Omental fat pad (tissue), 4 donors: ENCODE measurements at places on chromosomes 6 and 20.

GRCh38 chr6:121837545-121838229 lies 402.2 kb downstream of the GJA1 start:
- DNase-seq: no peak

DNA sequence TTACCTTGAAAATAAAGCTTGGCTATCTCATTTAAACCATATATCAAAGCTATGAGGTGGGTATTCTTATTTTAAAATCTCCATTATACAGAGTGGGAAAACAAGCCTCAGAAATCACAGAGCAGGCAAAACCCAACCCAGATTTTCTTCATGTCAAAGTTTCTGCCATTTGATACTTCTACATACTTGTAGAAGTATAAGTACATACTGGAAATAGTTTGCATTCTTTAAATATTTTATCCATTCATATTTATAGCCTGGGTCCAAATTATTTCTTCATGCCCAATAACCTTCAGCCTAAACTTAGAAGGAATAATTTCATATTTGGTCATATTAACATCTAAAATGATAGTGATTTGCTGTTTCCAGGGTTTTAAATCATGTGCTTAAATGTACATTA lies 61.8 kb downstream of the MLIP start:
- DNase-seq: no peak

DNA sequence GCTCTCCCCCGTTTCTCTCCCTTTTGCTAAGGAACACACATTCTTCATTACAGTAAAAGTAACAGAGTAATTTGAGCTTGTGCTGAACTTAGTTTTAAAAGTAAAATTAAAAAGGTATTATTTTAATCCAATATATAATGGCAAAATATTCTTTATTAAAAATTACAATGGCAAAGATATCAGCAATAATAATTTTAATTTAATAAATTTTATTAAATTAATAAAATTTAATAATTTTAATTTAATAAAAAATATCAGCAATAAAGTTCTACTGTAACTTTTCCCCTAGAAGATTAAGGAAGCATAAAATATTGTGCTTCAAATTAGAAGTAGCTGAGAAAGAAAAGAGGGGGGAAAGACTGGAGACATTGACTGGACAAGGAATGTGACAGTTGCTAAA lies 32.5 kb downstream of the DSE start:
- DNase-seq: no peak

GRCh38 chr20:54619181-54619580 lies 143.8 kb downstream of the DOK5 start:
- no peak for DNase-seq

GRCh38 chr6:80478030-80478429 lies 371.6 kb downstream of the BCKDHB start:
- no peak for DNase-seq

- no peak for DNase-seq
These were observed 95.8 kb downstream of the RNF182 start for GRCh38 chr6:14020551-14020950.

DNA sequence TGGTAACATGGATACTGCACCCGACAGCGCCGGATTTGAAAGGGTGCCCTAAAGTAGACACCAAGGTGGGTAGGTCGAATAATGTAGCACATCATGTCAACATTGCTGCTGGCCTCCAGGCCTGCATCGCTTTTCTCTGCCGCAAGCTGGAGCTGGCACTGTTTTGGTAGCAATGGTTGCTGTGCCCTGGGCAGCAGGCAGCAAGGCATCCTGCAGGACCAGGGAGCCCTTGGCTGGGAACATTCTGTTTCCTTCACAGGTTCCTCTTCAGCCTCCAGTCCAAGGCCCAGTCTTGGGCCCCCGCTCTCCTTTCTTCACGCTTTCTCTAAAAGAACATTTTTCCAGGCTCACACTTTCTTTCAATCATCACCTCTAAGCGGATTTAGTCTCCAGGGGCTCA lies 365.8 kb upstream of the JARID2 start:
- no peak for DNase-seq

- DNase-seq: no peak
These were observed 10.1 kb downstream of the CD164 start for GRCh38 chr6:109372130-109372529.

- no peak for DNase-seq
These were observed 162.4 kb downstream of the FRK start for GRCh38 chr6:115898246-115898645.

- DNase-seq: no peak
These were observed 6.0 kb upstream of the PTCHD4 start for GRCh38 chr6:48116699-48117645.

GRCh38 chr20:1075616-1076015 lies 42.8 kb upstream of the PSMF1 start:
- no peak for DNase-seq

DNA sequence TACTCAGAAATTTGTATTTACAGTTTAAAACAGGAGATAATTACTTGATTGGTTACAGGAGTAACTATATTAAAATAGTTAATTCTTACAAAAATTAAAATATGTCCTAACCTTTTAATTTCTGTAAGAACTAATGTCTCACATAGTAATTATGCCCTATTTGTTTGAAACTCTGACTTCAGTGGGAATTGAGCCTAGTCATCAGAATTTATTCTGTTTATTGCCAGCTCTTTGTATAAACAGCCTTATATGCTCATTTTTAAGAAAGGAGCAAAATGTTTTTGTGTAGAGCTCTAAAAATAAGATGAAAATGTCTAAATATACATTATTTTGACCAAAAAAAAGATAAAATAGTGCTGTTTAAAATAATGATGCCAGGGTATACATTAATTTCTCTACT lies 21.5 kb downstream of the TRMT11 start:
- no peak for DNase-seq

DNA sequence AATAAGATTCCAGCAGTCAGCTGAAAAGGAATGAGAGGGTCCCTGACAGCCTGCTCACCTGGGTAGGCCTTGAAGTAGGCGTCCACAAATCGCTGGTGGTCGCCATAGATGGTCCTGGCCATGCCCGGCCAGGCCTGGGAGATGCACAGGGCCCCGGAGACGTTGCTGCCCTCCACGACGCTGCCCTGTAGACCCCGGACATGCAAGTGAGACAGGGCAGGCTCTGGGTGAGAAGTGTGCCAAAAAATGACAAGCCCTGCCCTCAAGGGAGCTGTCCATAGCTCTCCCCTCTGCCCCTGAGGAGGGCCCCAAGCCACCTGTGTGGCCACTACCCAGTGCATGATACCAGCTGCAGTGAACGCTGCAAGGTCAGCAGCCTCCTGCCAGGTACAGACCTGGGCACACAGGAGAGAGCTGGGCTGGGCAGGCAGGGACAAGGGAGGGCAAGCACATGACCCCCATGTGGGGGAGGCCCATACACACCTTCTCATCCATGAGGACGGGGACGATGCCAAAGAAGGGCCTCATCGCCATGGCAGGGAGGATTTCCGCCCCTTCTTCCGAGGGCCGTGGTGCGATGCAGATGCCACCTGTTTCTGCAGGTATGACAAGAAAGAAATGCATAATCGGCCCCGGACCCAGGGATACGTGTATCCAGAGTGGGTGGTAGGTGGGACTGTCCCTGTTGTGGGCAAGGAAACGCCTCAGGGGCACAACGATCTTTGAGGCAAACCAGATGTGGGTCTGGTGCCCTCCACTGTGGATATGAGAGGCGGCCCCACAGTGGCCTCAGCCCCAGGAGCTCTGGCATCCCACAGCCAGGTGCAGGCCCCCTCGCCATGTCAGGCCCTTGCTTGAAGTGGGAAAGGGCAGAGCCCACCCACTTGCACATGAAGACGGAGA lies 21.2 kb upstream of the APMAP start:
- DNase-seq: no peak

DNA sequence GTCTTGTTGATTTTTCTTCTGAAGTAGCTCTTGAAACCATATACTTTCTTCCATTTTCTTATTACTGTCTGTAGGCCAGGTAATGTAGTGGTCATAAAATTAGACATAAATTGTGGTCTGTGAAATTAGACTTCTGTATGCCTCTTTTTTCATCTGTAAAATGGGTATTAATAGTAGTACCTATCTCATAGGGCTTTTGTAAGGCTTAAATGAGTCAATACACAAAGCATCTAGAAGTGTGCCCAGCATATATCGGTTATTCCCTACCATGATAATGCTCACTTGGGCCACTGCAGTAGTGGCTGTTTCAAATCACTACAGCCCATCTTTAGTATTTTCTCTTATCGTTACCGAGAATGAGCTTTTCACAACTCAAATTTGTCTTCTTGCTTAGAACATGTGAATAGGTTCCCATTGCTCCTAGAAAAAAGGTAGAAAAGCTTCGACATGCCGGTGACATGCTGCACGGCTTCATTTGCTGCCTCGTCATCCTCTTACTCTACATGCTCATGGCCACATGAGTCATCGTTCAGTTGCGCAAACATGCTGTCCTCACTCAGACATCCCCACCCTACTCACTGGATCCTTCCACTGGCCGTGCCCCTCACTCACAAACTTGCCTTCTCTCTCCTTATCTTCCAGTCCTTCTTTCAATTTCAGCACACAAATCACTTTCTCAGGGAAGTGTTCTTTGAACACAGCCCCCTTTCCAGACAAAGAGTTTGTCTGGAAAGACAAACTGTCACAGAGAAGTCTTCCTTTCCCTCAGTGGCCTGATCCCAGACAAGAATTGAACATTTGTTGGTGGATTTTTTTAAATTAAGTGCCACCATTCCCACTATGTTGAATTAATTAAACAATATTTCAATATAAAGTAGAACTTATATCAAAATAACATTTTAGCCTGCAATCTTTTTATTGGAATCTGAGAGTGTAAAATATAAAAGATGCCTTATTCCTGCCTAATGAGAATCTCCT lies 32.2 kb upstream of the ERVFRD-1 start:
- DNase-seq: peak; percentile 82

DNA sequence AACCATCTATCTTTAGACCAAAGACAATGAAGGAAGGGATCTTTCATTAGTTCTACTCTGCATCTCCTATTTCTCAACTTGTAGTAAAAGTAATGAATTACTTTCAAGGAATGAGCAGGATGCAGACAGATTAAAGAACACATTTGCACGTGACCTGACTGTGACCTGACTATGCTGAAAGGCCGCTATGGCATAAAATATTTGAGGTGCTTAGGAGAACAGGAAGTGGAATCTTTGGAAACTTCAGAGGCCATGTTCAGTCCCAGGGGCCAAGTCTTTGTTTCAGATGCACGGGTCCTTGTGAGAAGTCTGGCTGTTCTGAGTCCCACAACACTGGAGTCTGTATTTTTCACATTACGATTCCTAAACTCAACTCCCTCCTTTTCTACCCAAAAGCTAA lies 41.0 kb downstream of the NINL start:
- DNase-seq: no peak

DNA sequence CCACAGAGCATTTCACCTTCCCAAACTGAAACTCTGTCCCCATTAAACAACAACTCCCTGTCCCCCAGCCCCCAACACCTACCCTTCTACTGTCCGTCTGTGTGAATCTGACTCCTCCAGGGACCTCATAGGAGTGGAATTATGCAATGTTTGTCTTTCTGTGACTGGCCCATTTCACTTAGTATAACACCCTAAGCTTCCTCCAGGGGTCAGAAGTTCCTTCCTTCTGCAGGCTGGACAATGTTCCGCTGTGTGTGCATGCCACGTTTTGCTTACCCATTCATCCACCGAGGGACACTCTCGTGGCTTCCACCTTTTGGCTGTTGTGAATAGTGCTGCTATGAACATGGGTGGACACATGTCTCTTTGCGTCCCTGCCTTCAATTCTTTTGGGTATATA lies 37.6 kb upstream of the MPC1 start:
- DNase-seq: no peak

DNA sequence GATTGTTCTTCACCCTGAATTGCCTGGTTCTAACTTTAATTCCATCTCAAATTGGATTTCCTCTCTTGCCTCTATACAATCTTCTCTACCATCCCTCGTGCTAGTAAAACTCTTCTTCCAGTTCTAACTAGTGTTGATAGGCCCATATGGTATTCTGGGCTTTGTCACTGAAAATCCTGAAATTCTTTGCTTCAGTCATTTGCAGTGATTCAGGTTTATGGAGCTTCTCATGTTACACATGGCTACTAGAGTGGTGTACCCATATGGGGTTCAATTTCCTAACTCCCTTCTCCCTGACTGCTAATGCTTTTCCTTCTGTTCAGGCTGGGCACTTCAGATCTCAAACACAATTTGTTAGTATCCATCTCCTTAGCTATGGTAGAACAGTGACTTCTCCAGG lies 956.6 kb downstream of the KIF16B start:
- no peak for DNase-seq

- DNase-seq: no peak
These were observed 110.1 kb upstream of the HS3ST5 start for GRCh38 chr6:114452785-114453401.

- DNase-seq: no peak
These were observed 11.6 kb upstream of the PRND start for GRCh38 chr20:4710106-4710475.

DNA sequence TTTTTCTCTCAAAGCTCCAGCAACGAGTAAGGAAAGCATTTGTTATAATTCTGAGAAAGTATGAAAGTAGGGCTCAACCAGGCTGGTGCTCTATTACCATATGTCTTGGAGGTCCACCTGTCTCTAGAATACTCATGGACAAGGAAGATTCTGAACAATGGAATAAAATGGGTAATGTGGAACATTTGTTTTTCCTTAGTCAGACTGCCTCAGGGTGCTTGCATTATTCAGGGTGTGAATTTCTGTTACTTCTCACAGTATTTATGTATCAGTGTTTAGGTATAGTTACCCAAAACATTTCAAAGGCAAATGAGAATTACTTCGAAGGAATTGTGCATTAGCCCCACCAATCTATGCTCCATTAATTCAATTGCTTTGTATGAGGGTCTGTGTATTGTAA lies 586.2 kb upstream of the CITED2 start:
- no peak for DNase-seq

DNA sequence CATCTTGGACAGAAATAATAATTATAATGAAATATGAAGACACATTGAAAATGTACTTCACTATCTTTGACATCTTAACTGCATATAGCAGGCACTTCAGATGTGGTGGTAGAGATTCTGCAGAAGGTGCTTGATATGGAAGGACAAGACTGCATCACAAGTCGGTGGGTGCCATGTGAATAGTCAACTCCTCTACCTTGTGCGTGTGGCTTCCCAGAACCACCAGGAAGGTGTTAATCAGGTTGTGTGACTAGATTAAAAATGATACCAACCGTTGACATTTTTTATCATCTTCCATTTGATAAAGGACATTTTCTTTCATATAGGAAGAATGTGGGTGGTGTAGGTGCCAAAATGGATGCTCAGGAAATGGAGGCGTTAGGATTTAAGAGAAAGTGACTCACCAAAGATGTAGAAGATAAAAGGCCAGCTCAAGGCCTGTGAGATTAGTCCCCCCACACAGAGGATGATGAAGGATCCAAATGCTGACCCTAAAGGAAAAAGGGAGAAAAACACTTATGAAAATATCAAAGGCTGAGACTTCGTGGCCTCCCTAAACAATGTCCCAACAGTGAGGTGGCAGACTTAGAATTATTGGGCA lies 12.3 kb downstream of the SLC17A2 start:
- no peak for DNase-seq

DNA sequence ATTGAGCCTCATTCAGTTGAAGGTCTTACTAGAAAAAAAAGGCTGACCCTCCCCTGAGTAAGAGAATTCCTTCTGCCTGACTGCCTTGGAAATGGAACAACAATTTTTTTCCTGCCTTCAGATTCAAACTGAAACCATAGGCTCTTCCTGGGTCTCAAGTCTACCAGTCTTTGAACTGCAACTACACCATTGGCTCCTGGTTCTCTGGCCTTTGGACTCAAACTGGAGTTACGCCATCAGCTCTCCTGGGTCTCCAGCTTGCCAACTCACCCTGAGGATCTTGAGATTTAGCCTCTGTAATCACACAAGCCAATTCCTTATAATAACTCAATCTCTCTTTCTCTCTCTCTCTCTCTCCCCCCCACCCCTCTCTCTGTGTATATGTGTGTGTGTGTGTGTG lies 36.0 kb upstream of the SNX9 start:
- DNase-seq: no peak
